ENCODE measurements at places on chromosomes 4 and X.
A peak's percentile ranks its signal among the peaks of the same experiment; 100 is the strongest.

DNA sequence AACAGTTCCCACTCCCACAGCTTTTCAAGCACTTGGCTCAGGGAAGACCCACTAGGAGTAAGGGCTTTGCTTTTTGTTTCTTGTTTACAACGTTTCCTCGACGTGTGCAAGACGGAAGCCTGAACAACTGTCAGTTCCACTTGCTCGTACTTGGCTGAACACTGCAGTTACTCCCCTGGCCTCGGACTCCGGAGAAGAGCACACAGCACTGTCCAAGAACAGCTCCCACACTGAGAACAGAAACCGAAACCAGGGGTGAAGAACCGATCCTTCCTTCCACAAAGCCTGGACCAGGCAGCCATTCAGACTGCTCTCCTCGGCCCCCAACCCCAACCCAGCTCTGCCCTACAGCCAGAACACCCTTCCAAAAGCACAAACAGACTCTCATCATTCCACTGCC lies 25.5 kb downstream of the IRF2 start:
- no peak for DNase-seq

DNA sequence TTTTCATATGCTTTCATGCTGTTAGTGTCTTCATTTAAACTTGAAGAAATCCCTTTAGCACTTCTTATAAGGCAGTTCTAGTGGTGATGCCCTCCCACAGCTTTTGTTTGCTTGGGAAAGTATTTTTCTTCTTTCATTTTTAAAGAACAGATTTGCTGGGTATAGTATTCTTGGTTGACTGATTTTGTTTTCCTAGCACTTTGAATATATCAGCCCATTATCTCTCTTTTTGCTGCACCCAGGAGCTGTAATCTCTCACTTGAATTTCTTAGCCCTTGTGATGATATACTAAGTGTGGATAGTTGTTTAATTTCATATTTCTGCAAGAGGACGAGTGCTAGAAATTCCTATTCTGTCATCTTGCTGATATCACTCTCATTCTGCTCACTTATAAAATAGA lies 283.7 kb downstream of the GPAT3 start:
- no peak for DNase-seq

DNA sequence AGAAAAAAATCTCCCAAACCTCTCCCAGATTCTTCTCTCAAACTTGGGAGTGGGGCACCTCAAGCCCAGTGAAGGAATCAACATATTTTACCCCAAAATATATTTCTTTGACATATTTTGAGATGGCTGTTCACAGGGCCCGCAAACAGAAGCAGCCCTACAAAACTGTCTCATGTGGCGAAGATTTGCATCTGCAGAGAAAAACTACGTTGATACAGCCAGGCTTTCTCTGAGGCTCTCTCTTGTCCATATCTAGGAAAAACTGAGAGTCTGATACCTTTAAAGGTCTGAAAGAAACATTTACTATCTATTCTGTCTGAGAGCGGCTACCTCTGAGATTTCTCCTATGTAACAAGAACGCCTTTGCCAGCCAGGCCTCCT lies 23.3 kb upstream of the TMSB4X start:
- no peak for DNase-seq

DNA sequence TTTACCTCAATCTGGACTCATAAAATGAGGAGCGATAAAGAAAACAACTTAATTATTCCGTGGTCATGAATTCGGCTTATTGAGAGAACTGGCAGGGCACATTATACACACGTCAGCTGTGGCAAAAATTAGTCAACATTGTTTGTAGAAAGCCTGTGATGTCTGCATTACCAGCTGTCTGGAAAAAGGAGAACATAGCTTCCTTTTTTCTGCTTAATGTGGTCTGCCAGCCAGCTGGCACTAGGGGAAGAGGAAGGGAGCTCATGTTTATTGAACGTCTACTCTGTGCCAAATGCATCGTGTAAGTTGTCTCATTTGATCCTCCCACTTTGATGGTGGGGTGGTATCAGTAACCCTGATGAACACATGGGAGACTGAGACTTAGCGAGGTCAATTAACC lies 367.6 kb downstream of the ARHGAP24 start:
- no peak for DNase-seq

DNA sequence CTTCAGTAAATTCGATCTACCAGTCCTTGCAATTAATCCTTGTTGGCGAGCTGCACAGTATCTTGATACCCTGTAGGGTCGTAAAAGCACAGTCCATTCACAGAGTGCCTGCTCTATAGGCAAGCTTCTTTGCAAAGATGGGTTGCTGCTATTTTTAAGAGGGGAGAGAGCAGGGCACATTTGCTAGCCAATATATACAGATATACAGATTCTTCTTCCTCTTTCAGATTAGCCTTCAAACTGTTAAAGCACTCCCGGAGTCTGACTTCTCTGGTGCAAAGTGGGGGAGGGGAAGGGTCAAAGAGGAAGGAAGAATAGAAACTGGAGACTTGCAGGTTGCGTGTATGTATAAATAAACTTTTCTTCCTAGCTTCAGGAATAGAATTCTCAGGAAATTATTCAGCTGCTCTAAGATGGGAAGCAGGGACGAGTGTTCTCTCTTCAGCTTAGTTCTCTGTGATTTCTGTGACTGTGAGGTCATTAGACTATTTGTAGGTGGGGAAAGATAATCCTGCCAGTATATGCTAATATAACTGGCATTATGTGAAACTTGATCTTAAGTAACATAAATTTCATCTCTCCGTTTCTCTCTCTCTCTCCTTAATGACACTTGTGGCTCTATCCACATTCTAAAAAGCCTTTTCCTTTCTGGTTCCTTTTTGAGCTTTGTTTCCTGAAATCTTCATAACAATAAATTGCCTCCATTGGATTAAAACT lies at the start of gene CYSLTR1:
TSS of gene CYSLTR1 (minus strand) at position 242 of the 717 bp plus-strand sequence. CDS start 53,865 bp downstream, outside the sequence.
- DNase-seq: no peak

- no peak for DNase-seq
Measured at GRCh38 chr4:186829740-186830449, 106.2 kb upstream of the FAT1 start.

GRCh38 chrX:40207626-40208025 lies 109.9 kb upstream of the BCOR start:
- DNase-seq: no peak

DNA sequence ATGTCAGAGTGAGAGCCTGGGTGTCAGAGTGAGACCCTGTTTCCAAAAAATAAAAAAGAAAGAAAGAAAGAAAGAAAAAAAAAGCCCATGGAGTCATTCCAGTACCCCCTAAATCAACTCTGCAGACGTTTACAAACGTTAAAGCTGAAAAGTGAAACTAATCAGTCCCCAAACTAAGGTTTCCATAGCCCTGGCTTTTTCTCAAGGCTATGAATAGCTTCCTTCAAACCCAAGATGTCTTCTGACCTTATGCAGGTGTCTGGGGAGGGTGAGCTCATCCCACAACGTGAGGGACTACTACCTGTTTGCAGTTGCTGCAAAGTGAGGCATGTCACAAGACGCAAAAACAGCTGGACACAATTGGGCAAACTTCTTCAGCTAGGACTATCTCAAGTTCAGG lies 144.0 kb downstream of the SH3KBP1 start:
- DNase-seq: no peak

DNA sequence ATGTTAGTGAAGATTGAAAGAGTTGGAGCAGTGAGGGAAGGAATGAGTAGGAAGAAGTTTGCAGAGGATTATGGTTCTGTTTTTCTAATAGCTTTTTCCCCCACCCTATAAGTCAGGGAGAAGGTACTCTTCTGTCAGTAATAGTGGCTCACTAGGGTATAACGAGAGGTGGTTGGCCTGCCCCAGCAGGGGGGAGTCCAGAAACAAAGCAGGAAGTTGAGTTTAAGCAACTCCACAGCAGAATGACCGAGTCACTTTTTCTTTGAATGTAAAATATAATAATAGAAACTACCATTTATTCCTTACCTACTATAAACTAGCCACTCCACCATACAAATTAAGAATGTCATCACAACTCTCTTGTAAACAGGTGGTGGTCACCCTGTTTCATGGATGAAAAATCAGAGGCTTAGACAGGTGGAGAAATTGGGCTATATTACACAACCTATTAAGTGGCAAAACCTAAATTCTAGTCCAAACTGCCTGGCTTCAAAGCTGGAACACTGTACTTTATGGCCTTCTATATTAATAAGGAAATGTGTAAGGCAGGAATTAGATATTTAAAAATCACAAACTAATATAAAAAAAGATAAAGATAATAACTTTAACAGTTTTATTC lies 21.9 kb downstream of the AP1AR start:
- no peak for DNase-seq

DNA sequence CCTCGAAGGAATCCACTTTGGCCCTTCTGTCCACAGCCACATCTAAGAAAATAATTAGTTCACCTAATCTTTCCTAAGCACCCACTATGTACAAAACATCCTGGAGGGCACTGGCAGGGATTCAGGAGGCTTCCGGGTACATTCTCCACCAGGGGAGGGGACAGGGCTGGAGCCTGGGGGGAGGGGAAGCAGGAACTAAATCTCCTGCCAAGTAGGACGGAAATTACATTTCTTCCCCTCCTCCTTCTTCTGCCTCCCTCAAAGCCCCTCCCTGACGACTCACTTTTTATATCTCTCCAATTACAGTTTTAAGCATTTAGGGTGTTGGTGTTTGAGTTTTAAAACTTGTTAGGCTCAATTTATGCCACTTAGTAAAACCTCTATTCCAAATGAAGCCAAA lies 203.1 kb downstream of the BCOR start:
- DNase-seq: no peak

DNA sequence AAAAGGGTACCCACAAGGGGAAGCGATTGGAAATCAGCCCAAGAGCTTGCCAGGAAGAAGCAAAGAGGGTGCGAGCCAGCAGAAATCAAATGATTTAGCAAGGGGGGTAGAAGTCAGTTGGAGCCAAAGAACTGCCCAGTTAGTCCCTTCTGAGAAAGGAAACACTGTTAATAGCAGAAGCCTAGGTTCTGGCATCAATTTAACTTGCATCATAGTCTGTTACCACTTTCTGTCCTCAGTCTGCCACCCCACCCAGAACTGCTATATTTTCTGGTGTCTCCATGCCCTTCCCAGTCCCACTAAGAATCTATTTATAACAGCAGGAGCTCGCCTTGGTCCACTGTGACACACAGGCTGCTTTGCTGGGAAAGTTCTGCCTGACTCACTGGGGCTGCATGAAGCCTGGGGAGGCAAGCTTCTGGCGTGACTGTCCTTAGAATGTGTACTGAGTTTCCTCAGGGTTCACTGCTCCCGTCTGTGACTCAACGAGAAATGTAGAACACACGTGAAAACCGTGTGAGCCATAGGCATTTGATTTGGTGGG lies 157.8 kb upstream of the TTC29 start:
- DNase-seq: peak; percentile 25

DNA sequence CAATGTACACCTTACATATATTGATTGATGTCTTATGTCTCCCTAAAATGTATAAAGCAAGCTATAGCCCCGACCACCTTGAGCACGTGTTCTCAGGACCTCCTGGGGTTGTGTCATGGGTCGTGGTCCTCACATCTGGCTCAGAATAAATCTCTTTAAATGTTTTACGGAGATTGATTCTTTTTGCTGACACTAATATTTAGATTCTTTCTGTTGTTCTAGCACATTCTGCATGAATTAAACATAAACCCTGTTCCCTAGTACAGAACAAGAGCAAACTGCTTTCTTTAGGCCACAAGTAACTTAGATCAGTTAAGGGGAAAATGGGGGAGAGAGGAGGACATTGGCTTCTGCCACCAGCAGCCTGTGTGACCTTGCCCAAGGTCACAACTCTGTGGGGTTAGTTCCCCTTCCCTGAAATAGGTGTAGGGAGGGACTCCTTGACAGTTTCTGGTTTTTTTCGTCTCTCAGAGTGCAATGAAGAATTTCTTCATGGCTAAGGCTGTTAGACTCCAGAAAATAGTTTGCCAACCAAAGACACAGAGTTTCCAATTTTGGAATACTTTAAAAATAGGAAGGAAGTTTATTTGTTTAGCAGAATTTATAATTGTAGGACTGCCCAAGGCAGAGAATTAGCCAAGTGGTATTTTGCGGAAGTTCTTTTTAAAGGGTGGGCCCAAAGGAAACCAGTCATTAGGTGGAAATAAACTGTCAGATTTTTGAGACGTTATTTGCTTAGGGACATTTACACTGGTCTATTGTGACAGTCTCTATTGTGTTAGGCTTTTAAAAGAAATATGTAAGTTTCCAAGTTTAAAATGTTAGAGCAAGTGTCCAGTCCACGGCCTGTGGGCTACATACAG lies 29.4 kb downstream of the PTTG2 start:
- no peak for DNase-seq

DNA sequence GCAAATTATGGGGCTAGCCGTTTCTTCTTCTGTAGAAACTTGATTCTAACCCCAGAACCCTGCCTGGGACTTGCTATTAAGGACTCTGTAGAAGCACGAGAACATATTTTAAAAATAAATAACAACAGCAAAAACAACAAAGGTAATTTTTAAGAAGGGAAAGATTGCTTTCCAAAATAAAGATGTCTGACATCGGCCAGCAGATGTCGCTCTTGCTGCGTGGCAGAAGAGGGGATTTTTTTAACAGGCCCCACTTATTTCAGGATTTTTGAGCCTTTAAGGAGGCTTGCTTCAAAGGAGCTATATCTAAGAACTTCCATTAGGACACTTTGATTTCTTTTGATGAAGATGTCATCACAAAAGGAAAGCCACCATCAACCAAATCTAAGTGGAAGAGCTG lies 62.8 kb upstream of the EGFL6 start:
- no peak for DNase-seq

- DNase-seq: no peak
Measured at GRCh38 chr4:78691971-78692821, 84.0 kb upstream of the BMP2K start.

- no peak for DNase-seq
Measured at GRCh38 chr4:85166318-85166717, 199.8 kb upstream of the WDFY3 start.

DNA sequence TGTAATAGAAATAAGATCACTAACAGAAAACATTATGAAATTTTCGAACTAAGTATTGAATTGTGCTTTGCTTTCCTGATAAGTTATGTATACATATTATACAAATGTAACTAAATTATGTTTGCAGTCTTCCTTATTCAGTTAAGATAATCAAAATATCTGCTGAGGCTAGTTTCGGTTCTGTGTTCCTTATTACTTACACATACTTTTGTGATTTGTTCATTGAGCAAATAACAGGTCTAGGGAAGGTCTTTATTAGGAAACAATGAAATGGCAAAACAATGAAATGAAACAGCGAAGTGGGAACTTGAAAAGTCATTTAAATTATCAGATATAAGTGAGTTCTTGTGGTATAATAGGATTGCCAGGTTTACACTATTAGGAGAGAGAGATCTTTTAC lies 352.4 kb downstream of the GRIA2 start:
- no peak for DNase-seq

- DNase-seq: no peak
Measured at GRCh38 chr4:94698187-94698586, 59.6 kb upstream of the BMPR1B start.

GRCh38 chr4:146292508-146292907 lies 78.2 kb downstream of the REELD1 start:
- DNase-seq: no peak

All from omental fat pad (tissue), 4 donors.